Adrenal gland (tissue), 19 donors: ENCODE measurements at places on chromosomes 11 and 22. TPM values are rescaled to one million over a fixed set of nuclear protein-coding genes. Genes with fewer than 3 reads are reported as not detected.

- no peak for DNase-seq
Measured at GRCh38 chr11:117375960-117376359, 48.3 kb downstream of the CEP164 start.

DNA sequence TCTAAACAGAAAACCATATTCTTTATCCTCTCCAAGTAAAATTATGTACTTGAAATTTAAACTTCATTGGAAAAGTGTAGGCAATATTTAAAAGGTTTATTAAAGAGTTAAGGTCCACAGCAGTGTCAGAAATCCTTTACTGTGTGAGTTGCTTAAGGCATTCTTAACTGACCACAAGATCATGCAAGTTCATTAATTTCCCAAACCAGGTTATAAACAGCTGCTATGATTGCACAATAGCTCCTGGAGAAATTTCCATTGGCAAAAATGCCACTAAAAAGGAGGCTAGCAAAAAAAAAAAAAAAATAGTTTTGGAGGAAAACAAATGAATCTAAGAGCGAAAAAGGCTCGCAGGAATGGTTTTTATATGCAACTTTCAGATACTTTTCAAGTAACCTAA, 106.2 kb downstream of the ETS1 start:
- no peak for DNase-seq

GRCh38 chr11:11777897-11778296, 63.9 kb upstream of the USP47 start:
- no peak for DNase-seq

DNA sequence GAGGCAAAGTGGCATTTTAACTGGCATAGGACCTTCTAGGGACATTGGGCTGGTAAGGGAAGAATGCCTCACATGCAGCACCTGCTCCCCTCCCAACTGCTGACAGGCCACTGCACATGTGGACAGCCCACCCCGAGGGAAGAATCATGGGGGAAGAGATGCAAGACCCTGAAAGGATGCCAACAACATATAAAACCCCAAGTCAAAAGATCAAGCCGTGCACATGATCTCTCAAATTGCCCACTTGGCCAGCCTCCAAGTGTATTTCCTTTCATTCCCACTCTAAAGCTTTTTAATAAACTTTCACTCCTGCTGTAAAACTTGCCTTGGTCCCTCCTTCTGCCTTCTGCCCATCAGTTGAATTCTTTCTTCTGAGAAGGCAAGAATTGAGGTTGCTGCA, 947.8 kb upstream of the CCDC90B start:
- no peak for DNase-seq

DNA sequence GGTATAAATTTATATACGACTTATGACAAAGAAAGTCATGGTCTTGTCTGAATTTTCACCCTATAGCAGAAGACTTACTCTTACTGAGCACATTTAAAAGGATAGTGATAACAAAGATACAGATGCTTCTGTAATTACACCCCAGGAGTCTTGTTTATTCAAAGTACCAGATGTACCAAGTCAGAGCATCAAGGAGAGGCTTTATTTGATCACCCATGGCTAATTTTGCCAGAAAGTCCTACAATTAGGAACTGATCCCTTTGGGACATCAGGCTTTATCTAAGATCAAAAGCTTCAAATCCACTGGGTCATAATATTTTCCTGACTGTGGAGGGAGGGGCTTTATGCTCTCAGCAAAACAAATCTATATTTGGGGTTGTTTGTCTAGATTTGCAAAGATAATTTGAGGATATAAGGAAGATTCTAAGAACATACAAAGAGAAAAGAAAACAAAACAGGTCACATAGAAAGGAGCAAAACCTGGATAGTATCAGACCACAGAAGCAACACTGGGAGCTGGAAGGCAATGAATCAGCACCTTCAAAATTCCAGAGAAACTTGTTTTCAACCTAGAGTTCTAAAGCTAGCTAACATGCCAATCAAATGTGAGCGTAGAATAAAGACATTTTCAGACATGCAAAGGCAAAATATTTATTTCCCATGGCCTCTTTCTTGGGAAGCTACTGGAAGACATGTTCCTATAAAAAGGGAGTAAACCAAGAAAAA, 124.8 kb upstream of the CSNK2A3 start:
- no peak for DNase-seq

ENTHD1 gene
- polyA plus RNA-seq, result not detected

JAML gene
- 4.2 TPM for polyA plus RNA-seq

GRCh38 chr11:128471138-128471661, 116.2 kb downstream of the ETS1 start:
- no peak for DNase-seq

DNA sequence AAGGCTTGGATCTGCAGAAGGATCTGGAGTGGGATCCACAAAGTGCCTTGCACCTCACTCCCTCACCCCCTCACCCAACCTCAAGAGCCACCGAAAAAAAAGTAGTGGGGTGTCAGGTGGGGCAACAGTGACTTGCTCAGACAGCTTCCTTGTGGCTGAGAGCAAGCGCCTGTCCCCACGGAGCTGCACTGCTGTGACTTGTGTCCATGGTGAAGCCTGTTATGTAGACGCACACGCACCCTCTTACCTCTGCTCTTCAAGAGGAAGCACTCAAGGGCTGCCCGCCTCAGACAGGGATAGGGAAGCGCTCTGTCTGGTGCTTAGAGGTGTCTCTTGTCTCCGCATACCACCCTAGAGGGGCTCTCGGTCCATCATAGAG, 1.2 kb downstream of the DRD2 start:
- DNase-seq, result peak; percentile 66

- peak; percentile 45 for DNase-seq
Measured at GRCh38 chr11:124195189-124195734, 12.1 kb downstream of the OR10D3 start.

DNA sequence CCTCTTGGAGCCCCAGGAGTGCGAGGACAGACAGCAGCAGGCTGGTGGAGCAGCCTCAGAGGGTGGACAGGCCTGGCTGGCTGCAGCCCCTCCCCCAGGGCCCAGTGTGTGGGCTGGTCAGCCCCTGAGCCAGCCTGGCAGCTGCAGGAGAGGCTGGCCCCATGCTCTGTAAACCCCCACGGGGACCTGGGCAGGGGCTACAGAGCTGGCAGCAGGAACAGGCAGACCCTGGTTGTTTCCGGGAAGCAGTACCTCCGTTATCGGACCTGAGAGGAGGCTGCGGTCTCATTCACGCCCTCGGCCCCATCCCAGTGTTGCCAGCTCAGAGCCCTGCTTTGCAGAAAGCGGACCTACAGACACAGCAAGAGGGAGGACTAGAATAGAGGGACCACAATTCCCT, 38.5 kb upstream of the COMT start:
- DNase-seq, result no peak

GRCh38 chr11:11866203-11866602, 24.4 kb downstream of the USP47 start:
- no peak for DNase-seq
